ENCODE measurements at places on chromosomes 7 and 10.

- H3K4me1 ChIP-seq, result peaks cover 6% of the 10 kb centered on the region
- H3K36me3 ChIP-seq, result no peaks in the 10 kb centered on the region
- no peak for DNase-seq
- no peak overlapping the region for H3K4me3 ChIP-seq
Measured at GRCh38 chr10:26441491-26442214, 3.5 kb downstream of the APBB1IP start.

DNA sequence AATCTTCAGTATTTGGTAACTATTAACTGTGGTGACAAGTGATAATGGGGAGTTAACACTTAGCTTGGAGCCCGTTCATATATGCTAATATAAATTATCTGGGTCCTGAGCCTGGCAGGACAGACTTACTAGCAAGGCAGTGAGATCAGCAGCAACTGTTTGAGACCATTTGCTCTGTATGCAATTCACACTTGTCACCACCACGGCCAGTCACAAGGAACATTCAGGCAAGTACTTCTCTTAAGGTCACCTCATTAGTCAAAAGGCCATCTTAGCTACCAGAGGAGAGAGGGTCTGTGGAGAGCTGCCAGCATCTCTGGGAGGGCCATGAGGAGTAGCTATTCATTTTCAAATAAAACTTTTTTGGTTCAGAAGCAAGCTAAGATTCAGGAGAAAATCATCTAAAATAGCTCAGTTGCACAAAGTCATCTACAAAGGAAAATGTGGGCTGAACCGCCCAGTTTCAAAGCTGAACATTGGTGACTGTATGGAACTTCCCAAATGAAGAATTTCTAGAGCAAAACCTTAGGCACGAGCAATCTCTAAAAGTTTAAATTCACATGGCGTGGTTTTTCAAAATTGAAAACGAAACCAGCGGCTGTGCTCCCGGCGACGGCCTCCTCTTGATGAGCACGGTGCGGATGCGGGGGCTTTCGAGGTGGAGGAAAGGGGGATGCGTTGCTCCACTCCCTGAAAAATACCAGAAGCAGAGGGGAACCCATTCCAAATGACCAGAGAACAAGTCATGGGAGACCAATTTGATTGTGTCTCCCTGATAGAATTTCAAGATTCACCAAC is 233.5 kb upstream of the MGMT start:
- no peak for DNase-seq
- no peaks in the 10 kb centered on the region for H3K36me3 ChIP-seq
- no peak overlapping the region for H3K4me3 ChIP-seq
- no peaks in the 10 kb centered on the region for H3K4me1 ChIP-seq
- no peaks in the 10 kb centered on the region for H3K27me3 ChIP-seq
- H3K27ac ChIP-seq, result no peak overlapping the region

- peaks cover under 1% of the 10 kb centered on the region for H3K4me1 ChIP-seq
- H3K36me3 ChIP-seq, result no peaks in the 10 kb centered on the region
- H3K27ac ChIP-seq, result no peak overlapping the region
- H3K27me3 ChIP-seq, result no peaks in the 10 kb centered on the region
Measured at GRCh38 chr7:28310460-28310848, 101.9 kb upstream of the CREB5 start.

DNA sequence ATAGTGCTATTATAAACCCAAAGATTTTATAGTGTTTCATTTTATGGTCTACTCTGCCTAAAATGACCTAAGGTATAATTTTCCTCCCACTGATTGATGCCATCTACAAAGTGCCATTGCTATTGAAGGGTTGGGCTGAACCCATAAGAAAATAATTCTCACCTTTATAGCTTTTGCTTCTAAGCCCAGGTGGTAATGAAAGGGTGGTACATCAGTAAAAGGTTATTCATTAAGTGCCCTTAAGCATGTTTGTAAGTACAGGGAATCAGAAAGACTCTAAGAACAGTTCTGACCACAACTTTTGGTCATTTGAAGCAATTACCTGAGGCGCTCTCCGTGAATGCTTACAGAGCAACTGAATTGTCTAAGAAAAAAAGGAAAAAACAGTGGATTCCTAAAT is 1247.3 kb downstream of the NXPH1 start:
- no peak overlapping the region for H3K27ac ChIP-seq
- no peaks in the 10 kb centered on the region for H3K36me3 ChIP-seq
- DNase-seq, result no peak
- no peaks in the 10 kb centered on the region for H3K4me1 ChIP-seq
- no peaks in the 10 kb centered on the region for H3K27me3 ChIP-seq
- H3K4me3 ChIP-seq, result no peak overlapping the region

DNA sequence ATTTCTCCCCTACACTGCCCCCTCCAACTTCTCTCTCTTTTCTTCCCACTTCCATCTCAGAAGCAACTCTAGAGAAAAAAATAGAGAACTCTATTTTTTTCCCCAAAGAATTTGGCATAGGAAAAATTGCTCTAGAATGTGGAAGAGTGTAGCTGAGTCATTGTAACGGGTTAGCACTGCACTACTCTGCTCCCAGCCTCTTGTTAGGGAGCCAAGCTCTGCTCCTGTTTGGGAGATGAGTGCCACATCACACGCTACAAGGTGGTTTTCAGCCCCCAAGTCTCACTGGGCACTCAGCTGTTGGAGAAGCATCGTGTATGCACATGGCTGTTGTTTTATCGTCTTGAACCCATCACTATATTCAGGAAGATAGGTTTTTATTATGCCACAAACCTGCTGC is 136.4 kb downstream of the BMPER start:
- peaks cover 2% of the 10 kb centered on the region for H3K27me3 ChIP-seq
- H3K4me1 ChIP-seq, result peaks cover 3% of the 10 kb centered on the region
- H3K27ac ChIP-seq, result no peak overlapping the region

- H3K4me1 ChIP-seq, result peaks cover 44% of the 10 kb centered on the region
- peaks cover 2% of the 10 kb centered on the region for H3K27me3 ChIP-seq
- no peak for DNase-seq
- no peak overlapping the region for H3K4me3 ChIP-seq
- no peak overlapping the region for H3K27ac ChIP-seq
- H3K36me3 ChIP-seq, result peaks cover 2% of the 10 kb centered on the region
Measured at GRCh38 chr7:30159698-30160143, 24.9 kb downstream of the MTURN start.

- DNase-seq, result peak; percentile 47
- H3K27ac ChIP-seq, result no peak overlapping the region
- peaks cover 9% of the 10 kb centered on the region for H3K27me3 ChIP-seq
Measured at GRCh38 chr10:91162495-91163268, 57.8 kb upstream of the PCGF5 start.

DNA sequence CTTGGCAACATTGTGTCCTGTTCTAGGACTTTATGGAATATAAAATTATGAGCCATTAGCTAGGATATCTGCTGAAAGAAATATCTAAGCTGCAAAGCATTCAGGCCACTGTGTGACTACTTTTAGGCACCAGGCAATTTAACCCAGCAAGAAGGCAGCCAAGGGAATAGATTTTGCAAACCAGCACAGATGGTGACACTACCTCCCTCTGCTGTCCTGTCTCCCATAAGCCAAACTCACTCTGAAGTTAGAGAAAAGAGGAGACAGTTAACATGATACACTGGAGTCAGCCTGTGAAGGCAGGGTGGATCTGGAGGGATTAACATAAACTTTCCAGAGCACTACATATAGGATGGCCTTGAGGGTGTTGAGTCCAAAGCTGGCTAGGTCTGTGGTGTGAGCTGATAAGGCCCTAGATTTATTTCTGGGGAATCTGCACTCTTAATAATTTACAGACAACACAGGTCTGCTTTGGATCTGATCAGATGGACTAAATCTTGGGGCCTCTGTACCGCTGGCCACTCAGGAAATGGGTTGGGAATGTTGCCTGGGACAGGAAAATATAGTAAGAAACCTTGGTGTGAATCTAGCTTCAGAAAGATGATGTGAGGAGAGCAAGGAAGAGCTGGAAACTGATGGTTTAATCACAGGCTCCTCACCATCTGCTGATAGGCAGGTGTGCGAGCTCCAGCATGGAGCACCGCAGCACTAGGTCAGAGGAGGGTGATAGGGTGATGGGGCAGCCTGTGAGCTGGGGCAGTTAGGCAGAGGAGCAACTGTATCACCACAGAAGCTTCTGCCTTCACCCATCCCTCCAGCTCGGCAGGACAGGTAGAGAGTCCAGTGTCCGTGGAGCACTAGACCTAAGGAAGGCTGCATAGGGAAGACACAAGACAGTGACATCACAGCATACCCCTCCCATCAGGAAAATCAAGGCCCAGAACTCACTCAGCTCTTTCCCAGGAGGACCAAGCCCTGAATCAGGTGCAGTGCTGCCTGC is 229.9 kb upstream of the PRSS1 start:
- no peak overlapping the region for H3K27ac ChIP-seq
- no peak for DNase-seq
- no peak overlapping the region for H3K4me3 ChIP-seq
- H3K4me1 ChIP-seq, result peaks cover 5% of the 10 kb centered on the region
- H3K27me3 ChIP-seq, result peaks cover 2% of the 10 kb centered on the region
- no peaks in the 10 kb centered on the region for H3K36me3 ChIP-seq

DNA sequence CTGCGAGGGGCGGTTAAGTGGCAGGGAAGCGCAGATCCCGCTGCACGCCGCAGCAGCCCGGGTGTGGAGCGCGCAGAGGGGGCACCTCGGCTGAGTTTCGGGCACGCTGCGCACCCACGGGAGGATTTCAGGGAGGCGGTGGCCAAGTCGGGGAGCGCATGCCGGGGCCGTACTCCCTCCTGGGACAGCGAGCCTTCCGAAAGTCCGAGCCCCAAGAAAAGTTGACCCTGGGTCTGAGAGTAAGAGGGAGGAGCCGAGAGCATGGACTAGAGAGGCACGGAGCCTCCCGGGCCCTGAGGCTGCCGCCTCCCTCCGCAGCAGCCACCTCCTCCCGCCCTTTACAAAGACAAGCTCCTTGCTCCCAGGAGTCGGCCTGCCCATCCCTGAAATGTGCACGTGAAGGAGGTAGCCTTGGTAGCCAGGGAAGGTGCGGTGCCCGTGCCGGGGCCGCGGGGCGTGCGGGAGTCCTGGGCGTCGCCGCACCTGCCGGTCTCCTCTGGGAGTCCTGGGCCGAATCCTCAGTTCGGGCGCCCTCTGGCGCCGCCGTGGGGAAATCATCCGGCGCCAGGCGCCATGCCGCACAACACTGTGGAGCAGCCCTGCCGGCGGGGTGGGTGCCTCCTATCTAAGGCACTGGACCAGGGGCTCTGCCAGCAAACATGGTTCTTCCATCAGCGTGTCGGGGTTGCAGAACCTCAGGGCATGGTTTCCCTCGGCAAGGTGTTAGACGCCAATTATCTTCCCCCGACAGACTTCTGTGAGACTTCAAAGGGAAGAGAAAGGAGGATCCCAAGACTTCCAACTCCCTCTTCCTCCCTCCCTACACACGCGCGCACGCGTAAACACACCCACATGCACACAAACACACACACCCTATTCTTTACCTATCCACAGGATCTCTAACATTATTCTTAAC is 104.0 kb downstream of the TRIL start:
- peak; percentile 90 for DNase-seq
- H3K4me1 ChIP-seq, result no peaks in the 10 kb centered on the region
- peak overlapping the region; percentile 85 for H3K4me3 ChIP-seq
- no peaks in the 10 kb centered on the region for H3K36me3 ChIP-seq
- H3K27me3 ChIP-seq, result peaks cover 5% of the 10 kb centered on the region
- no peak overlapping the region for H3K27ac ChIP-seq

DNA sequence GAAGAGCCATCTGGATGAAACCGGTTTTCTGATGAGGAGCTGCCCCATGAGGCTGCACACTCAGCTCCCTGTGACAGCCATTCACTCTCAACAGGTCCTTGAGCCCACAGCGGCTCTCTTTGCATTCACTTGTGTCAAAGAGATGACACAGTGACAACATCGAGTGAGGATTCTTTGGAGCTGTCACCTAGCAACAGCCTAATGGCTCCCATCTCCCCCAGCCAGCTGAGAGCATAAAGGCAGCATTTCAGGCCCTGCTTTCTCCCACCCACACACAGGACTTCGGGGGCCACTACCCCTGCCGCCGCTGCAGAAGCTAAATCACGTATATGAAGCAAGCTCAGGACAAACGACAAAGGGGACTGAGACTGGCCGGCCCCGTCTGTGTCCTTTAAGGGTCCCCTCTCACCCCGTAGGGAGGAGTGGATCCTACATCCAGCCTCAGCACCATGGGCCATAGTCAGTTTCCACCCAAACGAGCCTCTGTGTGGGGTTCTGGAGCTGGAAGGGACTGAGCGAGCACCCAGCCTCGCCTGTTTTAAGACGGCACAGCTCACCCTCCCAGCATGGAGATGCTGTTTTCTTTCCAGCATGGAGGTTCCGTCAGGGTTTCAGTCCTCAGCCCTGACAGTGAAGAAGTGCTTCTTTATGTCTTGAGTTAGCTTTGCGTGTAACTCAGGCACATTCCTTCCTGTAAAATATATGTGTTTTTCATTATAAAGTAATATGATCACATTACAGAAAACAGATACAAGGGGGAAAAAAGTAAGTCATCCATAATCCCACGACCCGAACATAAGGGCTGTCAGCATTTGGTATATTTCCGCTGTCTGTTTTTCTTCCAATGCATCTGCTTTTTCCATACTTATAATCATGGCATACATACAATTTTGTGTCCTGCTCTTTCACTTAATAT is 4.9 kb downstream of the CPA4 start:
- H3K36me3 ChIP-seq, result peaks cover 3% of the 10 kb centered on the region
- H3K27me3 ChIP-seq, result peaks cover 8% of the 10 kb centered on the region
- no peaks in the 10 kb centered on the region for H3K4me1 ChIP-seq
- no peak overlapping the region for H3K4me3 ChIP-seq

GRCh38 chr7:139838876-139839275 is 9.8 kb downstream of the TBXAS1 start:
- no peaks in the 10 kb centered on the region for H3K36me3 ChIP-seq
- H3K4me3 ChIP-seq, result no peak overlapping the region
- H3K4me1 ChIP-seq, result peaks cover 5% of the 10 kb centered on the region
- no peak for DNase-seq
- H3K27ac ChIP-seq, result no peak overlapping the region

GRCh38 chr7:360454-361100 is 70.6 kb downstream of the FOXL3 start:
- H3K27me3 ChIP-seq, result peaks cover 9% of the 10 kb centered on the region
- no peak for DNase-seq
- peaks cover 20% of the 10 kb centered on the region for H3K4me1 ChIP-seq
- no peak overlapping the region for H3K27ac ChIP-seq
- peaks cover 9% of the 10 kb centered on the region for H3K36me3 ChIP-seq

DNA sequence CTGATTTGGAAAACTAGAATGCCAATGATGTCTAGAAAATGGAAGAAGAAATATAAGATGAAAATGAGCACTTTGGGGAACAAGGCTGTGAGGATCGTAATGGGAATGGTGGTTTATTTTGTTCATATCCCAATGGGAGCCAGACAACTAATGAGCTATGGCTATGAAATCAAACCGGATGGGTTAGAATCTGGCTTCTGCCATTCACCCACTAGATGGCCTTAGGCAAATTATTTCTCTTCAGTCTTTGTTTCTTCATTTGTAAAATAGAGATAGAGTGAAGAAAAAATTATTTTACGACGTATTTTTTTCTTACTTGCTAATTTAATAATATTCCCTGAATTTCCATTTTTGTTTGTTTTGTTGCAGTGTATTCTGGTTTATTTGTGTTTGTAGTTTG is 572.1 kb upstream of the IGFBP3 start:
- no peaks in the 10 kb centered on the region for H3K36me3 ChIP-seq
- no peak for DNase-seq
- H3K4me3 ChIP-seq, result no peak overlapping the region

GRCh38 chr10:130559547-130559880 is 423.3 kb downstream of the GLRX3 start:
- no peak overlapping the region for H3K4me3 ChIP-seq
- no peaks in the 10 kb centered on the region for H3K4me1 ChIP-seq
- H3K27me3 ChIP-seq, result peaks cover 16% of the 10 kb centered on the region
- no peak overlapping the region for H3K27ac ChIP-seq
- peaks cover 28% of the 10 kb centered on the region for H3K36me3 ChIP-seq
- no peak for DNase-seq

Measured in endothelial cell (in vitro differentiated cells).